ENCODE measurements at places on chromosomes 13 and 19.

DNA sequence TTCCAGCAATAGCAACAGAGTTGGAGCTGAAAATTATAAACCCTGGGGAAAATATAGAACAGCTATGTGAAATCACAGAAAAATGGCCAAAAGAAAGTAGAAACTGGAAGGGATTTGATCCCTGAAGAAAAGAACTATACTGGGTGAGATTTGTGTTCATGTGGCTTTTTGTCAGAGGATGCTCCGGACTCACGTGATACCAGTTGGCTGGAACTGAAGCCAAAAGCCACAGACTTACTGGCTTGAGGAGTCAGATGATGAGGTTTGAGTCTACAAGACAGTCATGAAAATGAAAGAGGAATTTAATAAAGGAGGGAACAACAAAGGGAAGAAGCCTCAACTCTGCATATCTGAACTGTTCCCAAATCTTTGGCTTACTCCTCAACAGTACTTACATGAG, 427.1 kb downstream of the GPC5 start:
- DNase-seq = no peak

DNA sequence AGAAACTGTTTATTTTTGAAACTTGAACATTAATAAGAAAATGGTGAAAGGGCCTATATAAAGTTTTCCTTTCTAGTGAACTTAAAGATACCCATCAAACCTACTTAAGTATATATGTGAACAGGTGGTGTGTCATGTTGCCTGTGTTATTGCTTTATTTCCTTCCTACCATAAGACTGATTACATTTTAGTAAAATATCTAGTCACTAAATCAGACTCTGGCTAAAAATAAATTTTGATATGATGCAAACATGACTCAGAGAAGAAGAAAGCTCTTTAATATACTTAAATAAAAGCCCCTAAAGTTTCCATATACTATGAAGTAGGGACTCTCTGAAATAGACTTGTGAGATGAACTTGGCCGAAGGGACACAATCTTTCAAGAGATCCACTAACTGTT, 35.1 kb upstream of the FBXL3 start:
- DNase-seq = no peak

DNA sequence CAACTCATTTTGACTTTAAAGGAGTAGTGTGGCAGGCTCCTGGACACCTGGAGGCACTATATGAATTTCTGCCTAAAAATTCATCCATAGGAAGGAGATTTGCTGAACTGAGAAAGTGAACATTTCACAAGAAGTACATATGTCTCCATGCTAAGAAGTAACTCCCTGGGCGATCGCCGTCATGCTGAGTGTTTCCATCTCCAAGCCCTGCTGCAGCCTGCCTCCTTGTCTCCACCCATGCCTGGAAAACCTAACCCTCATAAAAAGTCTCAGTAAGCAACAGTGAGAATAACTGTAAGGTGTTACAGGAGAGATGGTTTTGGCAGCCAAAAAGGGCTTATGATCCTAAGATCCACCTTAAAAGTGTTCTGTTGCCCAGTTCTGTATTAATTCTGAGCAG, 251.3 kb downstream of the SHISA2 start:
- DNase-seq = no peak

DNA sequence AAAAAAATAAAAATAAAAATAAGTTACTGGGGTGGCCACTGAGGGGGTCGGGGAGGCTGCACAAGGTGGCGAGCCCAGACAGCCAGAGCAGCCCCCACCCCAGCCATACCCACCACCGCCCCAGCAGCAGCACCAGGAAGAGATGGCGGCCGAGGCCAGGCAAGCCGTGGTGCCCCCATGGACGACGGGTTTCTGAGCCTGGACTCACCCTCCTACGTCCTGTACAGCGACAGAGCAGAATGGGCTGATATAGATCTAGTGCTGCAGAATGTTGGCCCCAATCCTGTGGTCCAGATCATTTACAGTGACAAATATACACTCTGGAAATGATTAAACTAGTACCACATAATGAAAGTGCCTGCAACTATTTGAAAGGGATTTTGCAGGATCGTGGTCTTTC, 71.6 kb upstream of the ZDHHC20 start:
- no peak for DNase-seq

DNA sequence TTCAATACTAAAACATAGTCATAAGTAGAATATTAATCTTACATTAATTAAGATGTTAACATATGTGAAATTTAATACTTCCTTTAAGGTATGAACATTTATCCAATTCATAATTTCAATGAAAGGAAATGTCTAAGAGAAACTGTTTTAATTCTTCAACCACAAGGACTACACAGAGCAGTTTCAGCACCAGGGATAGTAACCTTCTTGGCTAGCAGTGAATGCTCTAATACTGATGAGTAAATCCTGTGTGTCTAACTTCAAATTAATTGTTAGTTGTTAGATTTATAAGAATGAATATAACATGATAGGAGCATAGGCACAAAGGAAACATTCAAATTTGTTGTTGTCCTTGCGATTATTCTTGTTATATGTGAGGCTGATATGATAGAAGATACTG, 15.6 kb upstream of the NBEA start:
- no peak for DNase-seq

- no peak for DNase-seq
These were observed 1.3 kb upstream of the SOX21 start for GRCh38 chr13:94713561-94714182.

GRCh38 chr13:99218545-99218944, 17.9 kb downstream of the UBAC2 start:
- DNase-seq = no peak

DNA sequence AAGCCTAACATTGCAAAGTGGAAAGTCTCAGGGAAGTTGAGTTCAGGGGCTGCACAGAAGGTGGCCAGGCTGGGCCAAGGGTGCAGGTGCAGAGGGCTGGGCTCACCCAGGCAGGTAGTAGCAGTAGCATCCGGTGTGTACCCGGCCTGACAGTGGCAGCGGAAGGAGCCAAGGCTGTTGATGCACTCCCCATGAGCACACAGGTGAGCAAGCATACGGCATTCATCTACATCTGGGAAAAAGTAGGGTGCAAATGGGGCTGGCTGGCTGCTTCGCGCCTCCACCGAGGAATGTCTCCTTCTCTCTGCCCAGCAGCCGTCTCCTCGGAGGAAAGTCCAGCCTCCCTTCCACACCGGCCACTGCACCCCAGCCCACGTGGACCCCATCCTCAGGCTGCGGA, 30.6 kb downstream of the CCL25 start:
- DNase-seq = no peak

GRCh38 chr13:98399756-98400155, 177.2 kb downstream of the STK24 start:
- no peak for DNase-seq

DNA sequence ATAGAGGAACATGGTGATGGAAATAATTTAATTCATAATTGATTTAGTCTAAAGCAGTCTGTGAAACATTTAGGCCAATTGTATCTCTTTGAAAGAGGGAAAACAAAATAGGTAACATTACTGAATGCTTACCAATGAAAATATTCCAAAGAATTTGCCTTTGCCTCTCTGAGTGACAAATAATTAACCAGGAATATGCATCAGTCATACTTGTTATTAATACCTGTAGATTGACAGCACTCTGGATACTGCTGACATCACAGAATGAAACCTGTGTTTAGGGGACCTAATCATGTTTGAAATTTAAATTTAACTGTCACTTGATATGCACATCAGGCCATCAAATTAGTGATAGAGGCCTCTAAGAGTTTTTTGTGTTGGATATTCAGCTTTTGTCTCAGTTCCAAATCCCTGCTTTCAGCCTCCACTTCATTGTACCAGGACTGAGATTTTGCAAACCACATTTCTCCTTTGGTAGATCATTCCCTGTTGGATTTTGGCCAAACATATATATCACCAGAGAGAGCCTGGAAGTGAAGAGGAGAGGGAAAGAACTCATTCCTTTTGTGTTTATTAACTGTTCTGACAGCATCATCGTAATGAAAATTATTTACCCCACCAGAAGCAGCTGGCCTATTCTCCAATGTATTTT, 64.8 kb upstream of the KLHL1 start:
- DNase-seq = no peak

DNA sequence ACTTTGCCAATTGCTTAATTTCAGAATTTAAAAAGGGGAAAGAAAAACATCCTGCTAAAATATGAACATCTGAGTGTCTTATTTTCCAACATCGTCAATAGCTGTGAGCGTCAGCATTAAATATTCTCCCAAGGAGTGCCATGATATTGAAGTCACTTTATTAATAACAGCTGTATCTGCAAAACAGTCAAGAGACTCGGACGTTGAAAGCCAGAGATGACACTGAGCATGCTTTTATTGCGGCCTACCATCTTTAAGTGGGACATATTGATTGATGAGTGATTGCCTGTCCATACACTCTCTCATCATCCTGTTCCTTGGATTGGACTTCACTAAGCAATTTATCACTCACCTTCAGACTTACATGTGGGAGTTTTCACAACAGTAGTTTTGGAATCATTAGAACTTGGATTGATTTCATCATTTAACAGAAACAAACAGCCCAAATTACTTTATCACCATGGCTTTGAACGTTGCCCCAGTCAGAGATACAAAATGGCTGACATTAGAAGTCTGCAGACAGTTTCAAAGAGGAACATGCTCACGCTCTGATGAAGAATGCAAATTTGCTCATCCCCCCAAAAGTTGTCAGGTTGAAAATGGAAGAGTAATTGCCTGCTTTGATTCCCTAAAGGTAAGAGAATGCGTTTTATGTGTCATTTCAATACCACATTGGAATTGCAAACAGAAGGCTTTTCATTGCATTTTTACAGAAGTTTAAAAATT, 53.8 kb downstream of the MBNL2 start:
- no peak for DNase-seq

- no peak for DNase-seq
These were observed 1.4 kb downstream of the CAPN12 start for GRCh38 chr19:38742906-38743305.

DNA sequence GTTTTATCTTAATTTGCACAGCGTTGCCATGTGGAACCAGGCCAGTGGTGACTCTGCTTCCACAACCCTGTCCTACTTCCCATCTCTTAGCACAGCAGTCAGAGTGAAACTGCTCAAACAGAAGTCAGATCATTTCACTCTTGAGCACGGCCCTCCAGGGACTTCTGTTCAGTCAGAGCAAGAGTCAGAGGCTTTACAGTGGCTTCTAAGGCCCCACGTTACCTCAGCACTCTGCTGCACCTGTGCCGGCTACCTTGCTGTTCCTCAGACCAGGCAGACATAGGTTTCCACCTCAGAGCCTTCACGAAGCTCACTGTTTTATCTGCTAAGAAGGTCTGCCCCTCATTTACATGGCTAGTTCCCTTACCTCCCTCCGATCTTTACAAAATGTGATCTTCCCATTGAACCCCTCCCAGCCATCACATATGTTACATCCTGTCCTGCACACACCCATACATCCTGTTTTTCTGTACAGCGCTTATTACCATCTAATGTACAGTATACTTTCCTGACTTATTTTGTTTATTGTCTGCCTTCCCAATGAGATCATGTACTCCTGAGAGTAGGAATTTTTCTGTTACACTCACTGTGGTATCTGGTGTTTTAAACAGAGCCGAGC, 41.6 kb downstream of the TM9SF2 start:
- no peak for DNase-seq

GRCh38 chr13:87671031-87671752, at the start of gene SLITRK5:
Gene SLITRK5 (plus strand): TSS chr13:87671371. CDS start chr13:87675389, 4,018 bp downstream.
- no peak for DNase-seq

GRCh38 chr19:32809754-32810153, 59.8 kb downstream of the SLC7A9 start:
- DNase-seq = no peak
